ENCODE measurements at places on chromosomes 4 and X.

GRCh38 chr4:2868877-2869487, 25.3 kb downstream of the ADD1 start:
- no peak for DNase-seq

GRCh38 chrX:71199252-71200008, 23.6 kb upstream of the GJB1 start:
- DNase-seq = no peak

DNA sequence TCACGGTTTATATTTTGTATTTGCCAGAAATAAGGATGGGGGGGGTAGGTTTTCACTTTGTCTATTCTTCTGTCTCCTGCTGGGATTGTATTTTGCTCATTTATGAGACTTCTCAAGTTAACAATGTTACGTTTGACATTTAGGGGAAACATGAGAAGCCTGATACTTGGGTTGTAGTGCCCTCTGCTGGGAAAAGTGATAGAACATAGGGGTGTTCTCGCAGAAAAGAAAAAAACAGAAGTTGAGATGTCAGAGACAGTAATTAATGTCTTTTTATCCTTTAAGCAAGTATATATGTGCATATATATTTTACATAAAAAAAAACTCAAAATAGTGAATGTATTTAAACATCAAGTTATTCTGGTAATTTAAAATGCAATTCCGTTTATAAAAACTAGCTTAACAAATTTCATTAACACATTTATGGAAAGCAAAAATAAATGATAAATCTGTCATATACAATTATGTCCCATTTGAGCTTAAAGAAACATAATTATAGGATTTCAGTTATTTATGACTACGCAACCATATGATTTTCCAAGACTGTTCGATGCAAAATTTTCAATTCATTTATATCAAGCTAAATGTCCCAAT, 46.0 kb upstream of the TMPRSS11F start:
- DNase-seq = peak; percentile 33

GRCh38 chr4:67891645-67892044, 7.8 kb upstream of the TMPRSS11D start:
- no peak for DNase-seq
